Thymus (tissue), 14 donors: ENCODE measurements at places on chromosomes 1 and 21. TPM values are rescaled to one million over a fixed set of nuclear protein-coding genes. Genes with fewer than 3 reads are reported as not detected.

GRCh38 chr1:64828829-64829228 lies 84.0 kb downstream of the RAVER2 start:
- no peak overlapping the region for H3K27ac ChIP-seq
- H3K4me3 ChIP-seq: no peak overlapping the region
- H3K4me1 ChIP-seq: no peaks in the 10 kb centered on the region
- no peaks in the 10 kb centered on the region for H3K27me3 ChIP-seq
- no peak for DNase-seq
- H3K36me3 ChIP-seq: peaks cover 9% of the 10 kb centered on the region

DNA sequence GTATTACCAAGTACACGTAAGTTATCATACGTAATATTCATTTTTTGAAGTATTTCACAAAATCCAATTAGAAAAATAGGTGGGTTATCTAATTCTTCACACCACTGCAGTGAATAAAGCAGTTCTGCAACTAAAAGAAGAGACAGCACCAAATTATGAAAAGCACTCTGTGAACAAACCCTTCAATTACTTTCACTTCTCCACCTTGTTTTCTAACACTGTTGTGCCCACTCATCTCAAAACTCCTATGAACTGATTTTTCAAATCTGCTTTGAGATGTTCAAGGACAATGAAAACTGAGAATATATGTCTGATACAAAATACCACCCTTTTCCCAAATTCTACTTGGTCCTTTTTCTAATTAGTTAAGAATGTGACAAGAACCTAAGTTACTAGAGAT lies 39.4 kb downstream of the LTN1 start:
- no peak overlapping the region for H3K4me3 ChIP-seq
- no peak overlapping the region for H3K27ac ChIP-seq
- no peaks in the 10 kb centered on the region for H3K27me3 ChIP-seq
- H3K36me3 ChIP-seq: peaks cover 39% of the 10 kb centered on the region
- H3K4me1 ChIP-seq: no peaks in the 10 kb centered on the region

GRCh38 chr1:90476411-90476810 lies 240.7 kb downstream of the BARHL2 start:
- no peak overlapping the region for H3K4me3 ChIP-seq
- H3K4me1 ChIP-seq: no peaks in the 10 kb centered on the region
- H3K36me3 ChIP-seq: no peaks in the 10 kb centered on the region
- H3K27ac ChIP-seq: no peak overlapping the region
- no peaks in the 10 kb centered on the region for H3K27me3 ChIP-seq

Gene LCE2B
- total RNA-seq: 0.09 TPM

- no peaks in the 10 kb centered on the region for H3K27me3 ChIP-seq
- no peak for DNase-seq
- H3K4me1 ChIP-seq: peaks cover 12% of the 10 kb centered on the region
- no peak overlapping the region for H3K27ac ChIP-seq
Observed at GRCh38 chr1:31978843-31979400, 34.7 kb upstream of the KHDRBS1 start.

DNA sequence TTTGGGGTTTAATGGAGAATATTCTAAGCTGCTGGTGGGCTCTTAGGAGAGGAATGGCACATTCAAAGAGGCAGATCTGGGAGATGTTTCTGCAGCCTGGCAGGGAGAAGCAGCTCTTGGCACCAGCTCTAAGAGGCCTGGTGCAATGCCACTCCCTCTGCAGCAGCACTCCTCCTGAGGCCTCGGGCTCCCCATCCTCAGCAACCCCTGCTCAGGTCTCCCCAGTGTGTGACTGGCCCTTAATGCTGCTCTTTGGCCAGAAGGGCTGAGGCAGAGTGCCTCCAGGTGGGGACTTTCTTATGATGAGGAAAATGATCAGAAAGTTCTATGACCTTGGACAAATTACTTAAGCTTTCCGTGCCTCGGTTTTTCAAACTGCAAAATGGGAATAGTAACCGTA lies 55.5 kb downstream of the MAB21L3 start:
- no peaks in the 10 kb centered on the region for H3K36me3 ChIP-seq
- H3K27me3 ChIP-seq: no peaks in the 10 kb centered on the region
- no peak overlapping the region for H3K27ac ChIP-seq
- DNase-seq: no peak
- H3K4me1 ChIP-seq: peaks cover 25% of the 10 kb centered on the region

DNA sequence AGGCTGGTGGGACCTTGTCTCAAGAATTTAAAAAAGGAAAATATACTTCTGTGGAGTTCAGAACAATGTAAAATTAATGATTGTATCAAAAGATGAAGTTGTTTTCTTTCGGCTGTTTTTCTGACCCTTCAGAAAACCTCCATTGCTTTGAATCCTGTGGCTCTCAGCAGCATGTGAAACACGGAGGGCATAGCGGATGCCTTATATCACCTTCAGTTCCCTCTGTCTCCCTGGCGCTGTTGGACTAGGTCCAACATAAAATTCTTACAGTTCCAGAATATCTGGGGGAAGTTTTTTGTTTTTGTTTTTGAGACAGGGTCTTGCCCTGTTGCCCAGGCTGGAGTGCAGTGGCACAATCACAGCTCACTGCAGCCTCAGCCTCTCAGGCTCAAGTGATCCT lies 7.4 kb downstream of the ZBTB8A start:
- no peak overlapping the region for H3K27ac ChIP-seq
- no peaks in the 10 kb centered on the region for H3K4me1 ChIP-seq
- H3K4me3 ChIP-seq: no peak overlapping the region

Gene C1orf74
- 3.0 TPM for total RNA-seq

DNA sequence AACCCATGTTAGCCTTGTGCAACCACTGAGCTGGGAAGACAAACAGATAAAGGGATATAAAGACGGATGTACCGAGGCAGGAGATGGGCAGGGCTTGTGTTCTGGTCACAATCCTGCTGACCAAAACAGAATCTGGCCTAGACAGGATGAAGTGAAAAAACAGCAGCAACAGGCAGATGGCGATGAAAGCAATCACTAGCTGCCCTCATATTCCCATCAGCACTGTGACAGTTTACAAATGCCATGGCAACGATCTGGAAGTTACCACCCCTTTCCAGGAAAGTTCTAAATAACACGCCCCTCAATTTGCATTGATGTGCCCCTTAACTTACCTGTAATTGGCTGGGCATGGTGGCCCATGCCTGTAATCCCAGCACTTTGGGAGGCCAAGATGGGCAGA lies 40.6 kb upstream of the CD46 start:
- H3K36me3 ChIP-seq: no peaks in the 10 kb centered on the region
- no peak for DNase-seq
- H3K4me1 ChIP-seq: no peaks in the 10 kb centered on the region
- H3K27ac ChIP-seq: no peak overlapping the region

Gene OR4F29
- total RNA-seq: not detected

GRCh38 chr1:60569189-60569588 lies 495.6 kb upstream of the C1orf87 start:
- DNase-seq: no peak
- no peak overlapping the region for H3K27ac ChIP-seq
- no peaks in the 10 kb centered on the region for H3K36me3 ChIP-seq
- no peak overlapping the region for H3K4me3 ChIP-seq

DNA sequence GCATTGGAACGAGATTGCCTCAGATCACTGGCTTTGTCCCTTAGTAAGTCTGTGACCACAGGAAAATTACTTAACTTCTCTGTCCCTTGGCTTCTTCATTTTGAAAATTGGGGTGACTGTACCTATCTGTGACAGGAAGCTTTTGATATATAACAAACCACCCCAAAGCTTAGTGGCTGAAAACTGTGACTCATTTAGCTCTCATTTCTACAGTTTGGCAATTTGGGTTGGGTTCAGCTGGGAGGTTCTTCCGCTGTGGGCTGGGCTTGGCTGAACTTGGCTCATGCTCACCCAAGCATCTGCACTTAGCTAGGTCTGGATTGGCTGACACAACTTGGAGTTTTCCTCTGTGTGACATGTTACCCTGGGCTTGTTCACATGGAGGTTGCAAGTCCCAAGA lies 14.0 kb downstream of the C1orf94 start:
- no peaks in the 10 kb centered on the region for H3K27me3 ChIP-seq
- DNase-seq: no peak
- no peak overlapping the region for H3K27ac ChIP-seq
- H3K4me1 ChIP-seq: no peaks in the 10 kb centered on the region
- no peaks in the 10 kb centered on the region for H3K36me3 ChIP-seq

DNA sequence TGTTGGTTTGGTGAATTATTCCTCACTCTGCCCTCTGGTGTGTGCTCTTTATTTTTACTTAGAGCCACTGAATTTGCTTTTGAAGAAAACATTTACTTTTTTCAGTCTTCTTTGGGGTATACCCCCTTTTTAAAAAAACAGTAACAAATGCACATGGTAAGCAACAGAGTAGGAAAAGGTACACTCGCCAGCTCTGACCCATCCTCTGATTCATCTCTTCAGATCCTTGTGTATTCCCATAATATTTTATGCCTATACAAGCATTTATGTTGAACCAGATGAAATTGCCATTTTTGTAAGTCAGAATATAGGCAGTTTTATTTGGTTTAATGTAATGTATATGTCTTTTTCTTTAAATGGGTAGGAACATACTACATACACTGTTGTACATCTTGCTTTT lies 28.3 kb downstream of the TTC3 start:
- no peak for DNase-seq
- H3K4me3 ChIP-seq: no peak overlapping the region
- H3K4me1 ChIP-seq: no peaks in the 10 kb centered on the region
- H3K27ac ChIP-seq: no peak overlapping the region

Gene B3GALT2
- total RNA-seq: 0.38 TPM

Gene RAB42
- 51.5 TPM for total RNA-seq

Gene TRPM2
- total RNA-seq: 2.7 TPM

Gene C1QC
- 83.0 TPM for total RNA-seq

Gene BGLAP
- total RNA-seq: 0.66 TPM

Gene OR2T2
- total RNA-seq: not detected

Gene RNU1-1
- 17,380 TPM for total RNA-seq

DNA sequence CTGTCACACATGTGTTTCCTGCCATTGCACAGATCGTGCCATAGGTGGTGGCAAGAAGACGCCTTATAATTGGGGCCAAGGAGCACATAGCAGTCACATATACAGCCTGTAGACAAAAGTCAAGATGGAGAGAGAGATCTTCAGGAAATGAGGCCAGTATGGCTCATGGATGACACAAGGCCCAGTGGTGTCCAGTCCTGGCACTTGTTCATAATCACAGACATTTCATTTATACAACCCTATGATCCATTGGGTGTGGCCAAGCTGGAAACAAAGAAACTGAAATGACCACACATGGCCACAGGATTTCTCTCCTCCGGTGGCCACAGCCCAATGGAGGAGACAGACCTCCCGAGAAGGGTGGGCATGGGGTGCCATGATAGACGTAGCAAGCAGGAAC lies 78.5 kb upstream of the KAZN start:
- no peaks in the 10 kb centered on the region for H3K27me3 ChIP-seq
- H3K27ac ChIP-seq: no peak overlapping the region
- H3K4me3 ChIP-seq: no peak overlapping the region
- no peak for DNase-seq

DNA sequence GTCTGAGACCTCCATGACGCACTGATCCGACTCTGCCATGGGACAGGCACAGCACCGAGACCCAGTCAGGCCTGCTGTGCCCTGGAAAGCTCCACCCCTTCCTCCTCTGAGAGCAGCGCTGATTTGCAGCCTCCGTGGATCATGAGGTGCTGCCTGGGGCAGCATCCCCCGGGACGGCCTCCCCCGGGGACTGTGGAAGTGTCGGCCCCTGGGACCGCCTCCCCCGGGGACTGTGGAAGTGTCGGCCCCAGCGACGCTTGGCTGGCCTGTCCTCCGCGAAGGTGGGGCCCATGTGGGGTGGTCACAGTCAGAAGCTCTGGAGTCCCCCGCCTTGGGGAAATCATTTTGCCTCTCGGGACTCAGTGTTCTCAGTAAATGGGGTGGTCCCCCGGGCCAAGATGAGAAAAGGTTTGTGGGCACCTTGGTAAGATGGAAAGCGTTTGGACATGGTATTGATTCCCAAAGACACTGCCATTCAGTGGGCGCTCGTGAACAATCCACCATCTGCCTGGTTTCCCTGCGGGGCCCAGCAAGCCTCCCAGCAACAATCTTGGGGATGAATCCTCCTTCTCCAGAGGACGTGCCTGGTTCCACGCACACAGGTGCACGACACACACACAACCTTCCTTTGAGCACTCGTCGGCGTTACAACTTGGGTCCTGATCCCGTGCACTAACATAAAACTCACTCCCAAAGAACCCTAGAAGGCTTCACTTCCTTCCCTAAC lies 3.0 kb downstream of the TFF2 start:
- H3K4me1 ChIP-seq: no peaks in the 10 kb centered on the region
- H3K36me3 ChIP-seq: no peaks in the 10 kb centered on the region
- no peak for DNase-seq
- H3K27me3 ChIP-seq: no peaks in the 10 kb centered on the region
- no peak overlapping the region for H3K4me3 ChIP-seq

DNA sequence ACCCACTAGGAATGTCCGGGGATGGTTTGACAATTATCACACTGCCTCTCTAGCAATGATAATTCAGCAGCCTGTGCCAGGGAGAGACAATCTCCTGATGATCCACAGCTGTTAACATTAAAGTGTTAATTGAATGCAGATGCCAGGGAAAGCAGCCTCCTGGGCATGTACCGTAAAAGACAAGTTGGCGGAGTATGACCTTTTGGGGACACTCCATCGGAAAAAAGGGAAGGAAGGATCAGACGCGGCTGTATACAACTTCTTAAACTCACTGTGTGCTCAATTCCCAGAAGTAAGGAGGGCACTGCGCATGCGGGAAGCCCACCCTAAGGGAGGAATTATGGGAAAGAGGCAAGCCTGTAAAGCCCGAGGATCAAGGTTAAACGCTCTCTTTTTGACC lies 62.6 kb downstream of the MAP3K7CL start:
- no peak overlapping the region for H3K4me3 ChIP-seq
- no peaks in the 10 kb centered on the region for H3K27me3 ChIP-seq

GRCh38 chr21:42085246-42086077 lies 14.3 kb downstream of the UMODL1 start:
- H3K36me3 ChIP-seq: no peaks in the 10 kb centered on the region
- no peak overlapping the region for H3K27ac ChIP-seq
- no peaks in the 10 kb centered on the region for H3K27me3 ChIP-seq
- H3K4me3 ChIP-seq: no peak overlapping the region
- no peak for DNase-seq

Gene UTS2
- total RNA-seq: 1.1 TPM

- H3K4me1 ChIP-seq: no peaks in the 10 kb centered on the region
- no peak overlapping the region for H3K4me3 ChIP-seq
- H3K36me3 ChIP-seq: no peaks in the 10 kb centered on the region
- H3K27me3 ChIP-seq: no peaks in the 10 kb centered on the region
- DNase-seq: no peak
Observed at GRCh38 chr1:45198185-45198584, 8.2 kb downstream of the ZSWIM5 start.
